Activated CD8-positive, alpha-beta memory T cell treated with anti-CD3 and anti-CD28 coated beads for 24 hours (primary cell): ENCODE measurements at places on chromosomes 1 and 21.

DNA sequence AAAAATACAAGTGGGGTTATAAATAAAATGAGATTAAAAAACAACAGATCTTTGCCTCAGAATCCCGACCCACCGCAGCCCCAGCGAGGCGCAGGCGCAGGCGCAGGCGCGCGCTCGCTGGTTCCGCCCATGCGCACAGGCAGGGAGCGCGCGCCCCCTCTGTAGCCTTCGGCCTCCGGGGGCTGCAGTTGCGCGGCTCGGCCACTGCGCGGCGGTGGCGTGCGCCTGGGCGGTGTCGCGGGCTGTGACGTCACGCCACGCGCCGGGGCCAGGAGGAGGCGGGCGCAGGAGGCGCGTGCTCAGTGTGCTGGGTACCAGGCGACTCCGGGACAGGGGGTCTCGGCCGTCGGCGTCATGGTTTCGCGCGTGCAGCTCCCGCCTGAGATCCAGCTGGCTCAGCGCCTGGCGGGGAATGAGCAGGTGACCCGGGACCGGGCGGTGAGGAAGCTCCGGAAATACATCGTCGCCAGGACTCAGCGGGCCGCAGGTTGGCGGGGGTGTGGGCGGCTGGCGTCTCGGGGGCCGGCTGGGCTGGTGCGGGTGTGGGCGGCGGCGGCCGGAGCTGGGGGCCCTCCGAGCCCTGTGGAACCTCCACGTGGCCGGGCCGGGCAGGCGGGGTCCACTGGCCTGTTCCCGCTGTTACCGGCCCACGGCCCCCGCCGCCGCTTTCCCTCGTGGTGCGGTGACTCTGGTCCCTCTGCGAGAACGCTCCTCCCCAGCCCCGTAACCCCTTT is at the start of gene RRP1:
RRP1 (plus strand) TSS at position 302 of the 734 bp plus-strand sequence; CDS start at position 355, 53 bp downstream.
- DNase-seq, result peak; percentile 99

DNA sequence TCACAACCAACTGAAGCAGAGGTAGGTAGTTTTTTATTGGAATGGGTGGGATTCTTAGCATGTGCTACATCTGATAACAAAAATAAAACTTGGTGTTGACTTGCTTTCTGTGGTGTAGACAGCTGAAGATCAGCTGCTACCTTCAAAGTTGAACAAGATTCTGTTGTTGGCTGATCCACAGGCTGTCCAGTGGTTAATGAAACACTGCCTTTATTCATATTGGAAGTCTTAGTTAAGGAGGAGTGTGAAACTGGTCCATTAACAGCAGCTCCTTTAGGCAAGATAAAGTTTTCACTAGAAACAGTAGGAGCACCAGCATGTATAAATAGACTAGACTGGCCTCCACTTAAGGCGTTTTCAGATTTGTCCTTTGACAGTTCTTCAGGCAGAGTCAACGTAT is 81.1 kb downstream of the ZNF644 start:
- DNase-seq, result no peak

DNA sequence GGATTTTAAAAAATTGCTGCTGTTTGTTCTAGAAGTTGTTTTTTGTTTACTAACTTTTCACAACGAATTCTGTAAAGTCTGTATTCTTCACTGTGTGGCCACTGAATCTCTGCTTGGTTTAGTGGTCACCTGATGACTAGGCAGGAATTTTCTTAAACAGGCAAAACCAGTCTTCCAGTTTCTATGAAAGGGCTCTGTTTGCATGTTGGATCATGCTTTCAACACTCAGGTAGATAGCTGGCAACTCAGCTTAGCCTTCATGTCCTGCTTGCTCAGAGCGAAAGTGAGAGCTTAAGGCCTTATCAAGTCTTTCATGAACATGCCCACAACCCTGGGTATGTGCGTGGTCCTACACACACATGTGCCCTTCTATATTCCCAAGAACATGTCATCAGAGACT is 52.4 kb upstream of the CCDC190 start:
- no peak for DNase-seq

- DNase-seq, result no peak
These were observed 92.7 kb downstream of the SUSD4 start for GRCh38 chr1:223271085-223271781.

DNA sequence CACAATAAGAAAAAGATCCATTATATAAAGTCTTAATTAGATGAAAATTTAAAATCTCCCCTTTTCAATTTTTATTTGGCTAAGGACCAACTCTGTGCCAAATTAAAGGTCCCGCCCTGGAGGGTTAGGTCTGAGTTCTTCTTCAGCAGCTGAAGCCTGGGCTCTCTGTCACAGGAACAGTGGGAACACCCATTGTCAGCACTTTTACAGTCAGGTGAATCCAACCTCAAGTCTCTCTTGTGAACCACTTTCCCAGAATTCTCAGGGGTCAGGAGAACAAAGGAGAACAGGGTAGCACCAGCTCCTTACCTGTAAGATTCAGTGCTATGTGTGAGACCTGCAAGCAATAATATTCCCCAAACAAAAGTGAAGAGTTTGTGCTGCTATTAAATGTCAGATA is 25.1 kb upstream of the HJV start:
- no peak for DNase-seq

- peak; percentile 61 for DNase-seq
These were observed 21.2 kb downstream of the OVGP1 start for GRCh38 chr1:111406321-111406768.

GRCh38 chr21:37560385-37560784 is 193.8 kb downstream of the DYRK1A start:
- DNase-seq, result no peak

DNA sequence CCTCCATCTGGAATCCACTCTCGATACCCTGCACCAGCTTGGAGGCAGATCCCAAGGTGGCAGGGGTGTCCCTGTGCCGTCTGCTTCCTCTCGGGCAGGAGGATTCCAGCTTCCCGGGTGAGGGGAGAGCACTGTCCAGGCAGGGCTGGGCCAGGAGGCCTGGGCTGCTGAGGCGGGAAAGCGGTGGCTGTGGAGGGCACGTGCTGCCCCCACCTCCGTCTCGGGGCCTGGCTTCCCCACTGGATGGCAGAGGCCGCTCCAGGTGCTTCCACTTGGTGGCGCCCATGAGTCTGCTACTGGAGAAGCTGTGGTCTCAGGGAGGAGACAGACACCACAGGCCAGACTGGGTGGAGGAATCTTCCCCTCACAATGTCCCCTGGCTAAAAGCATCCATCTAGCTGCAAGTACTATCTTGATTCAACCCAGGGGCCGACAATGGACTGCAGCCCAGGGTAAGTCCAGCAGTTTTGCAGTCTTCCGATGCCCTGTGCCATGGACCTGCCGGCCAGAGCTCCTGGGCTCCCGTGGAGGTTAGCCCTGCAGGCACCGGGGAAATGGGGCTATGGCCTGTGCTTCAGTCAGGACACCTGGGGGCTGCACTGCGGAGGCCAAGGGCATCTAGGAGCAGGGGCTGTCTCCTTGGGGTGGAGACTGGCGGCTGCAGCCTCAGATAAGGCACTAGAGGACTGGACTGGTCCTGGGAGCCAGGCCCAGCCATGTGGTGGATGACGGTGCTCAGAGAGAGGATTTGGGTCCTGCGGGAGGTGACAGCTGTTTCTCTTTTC is 41.3 kb upstream of the EIF4G3 start:
- DNase-seq, result peak; percentile 67

GRCh38 chr1:24874611-24875234 is 55.4 kb downstream of the RUNX3 start:
- no peak for DNase-seq

DNA sequence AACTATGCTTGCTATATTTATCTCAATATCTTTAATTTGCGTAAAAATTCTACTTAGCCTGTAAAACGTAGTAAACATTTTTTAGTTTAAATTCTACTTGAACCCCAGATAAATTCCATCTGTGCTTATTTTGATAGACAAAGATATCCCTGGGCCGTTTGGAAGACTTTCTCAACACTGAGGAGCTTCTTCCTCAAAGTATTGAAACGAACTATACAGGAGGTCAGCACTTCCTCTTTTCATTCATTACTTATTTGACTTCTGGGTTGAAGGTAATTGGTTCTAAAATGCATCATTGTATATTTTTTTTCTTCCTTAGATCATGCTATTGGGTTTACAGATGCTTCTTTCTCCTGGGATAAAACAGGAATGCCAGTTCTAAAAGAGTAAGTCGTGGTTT is 74.7 kb downstream of the HSPA13 start:
- DNase-seq, result no peak

- DNase-seq, result no peak
These were observed 134.5 kb upstream of the LYPLAL1 start for GRCh38 chr1:219039017-219039681.

- DNase-seq, result no peak
These were observed 10.6 kb upstream of the GADD45A start for GRCh38 chr1:67674260-67675011.

GRCh38 chr1:209134001-209134400 is 449.5 kb upstream of the CAMK1G start:
- no peak for DNase-seq

DNA sequence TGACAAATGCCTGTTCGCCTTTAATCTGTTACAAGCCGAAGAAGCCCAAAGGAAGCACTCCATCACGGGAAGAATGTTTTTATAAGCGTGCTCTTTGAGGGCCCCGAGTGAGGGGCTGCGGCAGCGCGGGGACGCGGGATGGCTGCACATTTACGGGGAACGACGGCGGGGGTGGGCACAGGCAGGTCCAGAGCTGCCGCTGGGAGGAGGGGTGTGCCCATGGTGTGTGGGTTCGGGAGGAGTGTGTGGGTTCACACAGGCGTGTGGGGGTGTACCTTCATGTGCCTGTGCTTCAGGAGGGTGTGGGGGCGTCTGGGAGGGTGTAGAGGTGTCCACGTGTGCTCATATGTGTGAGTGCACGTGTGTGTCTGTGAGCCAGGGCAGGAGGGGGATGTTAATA is 155.9 kb upstream of the ZC3H12A start:
- DNase-seq, result no peak

- no peak for DNase-seq
These were observed 14.3 kb upstream of the GPR157 start for GRCh38 chr1:9143250-9143649.

DNA sequence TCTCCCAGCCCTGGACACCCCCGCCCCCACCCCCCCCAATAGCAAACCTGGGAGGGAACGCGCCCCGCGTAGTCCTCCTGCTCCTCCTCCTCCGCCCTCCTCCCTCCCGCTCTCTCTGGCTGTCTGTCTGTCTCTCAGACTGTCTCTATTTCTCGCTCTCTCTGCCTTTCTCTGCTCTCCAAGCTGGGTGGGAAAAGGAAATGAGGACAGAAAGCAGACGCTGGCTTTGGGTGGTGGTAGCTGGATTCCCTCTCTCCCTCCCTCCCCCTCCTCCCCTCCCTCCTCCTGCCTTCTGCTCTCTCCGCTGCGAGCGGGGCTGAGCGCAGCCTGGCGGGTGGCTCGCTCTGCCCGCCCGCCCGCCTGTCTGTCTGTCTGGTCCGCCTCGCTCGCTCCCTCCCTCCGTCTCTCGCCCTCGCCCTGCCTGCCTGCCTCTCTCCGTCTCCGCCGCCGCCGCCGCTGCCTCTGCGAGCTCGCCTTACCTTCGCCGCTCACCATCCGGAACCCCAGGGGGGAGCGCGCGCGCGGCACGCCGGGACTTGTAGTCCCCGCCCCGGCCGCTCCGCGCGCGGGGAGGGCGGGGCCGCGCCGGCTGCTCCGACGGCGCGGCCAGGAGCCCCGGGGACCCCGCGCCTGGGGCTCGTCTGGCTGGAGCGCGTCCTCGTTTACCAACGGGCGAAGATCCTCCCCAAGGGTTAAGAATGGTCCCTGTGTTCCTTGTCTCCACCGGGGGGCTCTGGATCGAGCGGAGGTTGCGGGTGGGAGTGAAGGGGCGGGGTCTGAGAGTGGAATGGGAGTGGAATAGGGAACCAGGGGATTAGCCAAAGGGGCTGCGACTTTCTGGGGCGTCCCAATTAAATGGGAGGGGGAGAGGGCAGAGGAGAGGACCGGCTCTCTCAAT is at the start of gene AHDC1:
AHDC1 (minus strand) TSS at position 464 of the 898 bp plus-strand sequence. CDS start 52,029 bp downstream, outside the sequence.
- DNase-seq, result peak; percentile 95

GRCh38 chr1:26545969-26546323 is 16.4 kb downstream of the RPS6KA1 start:
- no peak for DNase-seq

DNA sequence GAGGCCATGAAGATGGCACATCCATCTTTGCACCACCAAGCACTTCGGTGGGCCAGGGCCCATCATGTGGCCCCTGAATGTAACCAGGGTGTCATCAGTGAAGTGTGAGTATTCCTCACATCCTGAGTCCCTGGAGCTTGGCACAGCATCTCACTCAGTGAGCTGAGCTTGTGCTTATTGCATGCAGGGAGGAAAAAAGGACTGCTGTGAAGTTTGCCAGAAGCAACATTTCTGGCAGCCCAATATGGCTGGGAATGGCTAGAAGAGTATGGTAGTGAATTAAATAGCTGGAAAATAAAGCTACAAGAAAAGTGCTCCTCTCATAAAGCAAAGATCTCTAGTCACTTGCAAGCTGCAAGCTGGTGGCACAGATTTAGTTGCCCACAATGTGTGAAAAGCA is 109.3 kb downstream of the TNFSF18 start:
- no peak for DNase-seq

DNA sequence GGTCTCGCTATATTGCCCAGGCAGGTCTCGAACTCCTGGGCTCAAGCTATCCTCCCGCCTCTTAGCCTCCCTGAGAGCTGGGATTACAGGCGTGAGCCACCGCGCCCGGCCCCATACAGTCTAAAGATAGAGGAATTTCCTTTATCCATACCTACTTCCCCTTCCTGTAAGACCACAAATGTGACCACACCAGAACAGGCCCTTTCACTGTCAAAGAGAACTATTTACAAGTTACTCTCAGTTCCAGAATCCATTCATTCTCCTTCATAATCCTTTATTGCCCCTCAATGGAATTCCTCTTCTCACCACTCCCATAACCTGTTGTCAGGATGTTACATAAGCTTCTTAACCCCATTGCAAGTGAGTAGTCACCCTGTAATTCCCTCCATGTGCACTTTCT is 26.3 kb upstream of the SLC5A9 start:
- no peak for DNase-seq

DNA sequence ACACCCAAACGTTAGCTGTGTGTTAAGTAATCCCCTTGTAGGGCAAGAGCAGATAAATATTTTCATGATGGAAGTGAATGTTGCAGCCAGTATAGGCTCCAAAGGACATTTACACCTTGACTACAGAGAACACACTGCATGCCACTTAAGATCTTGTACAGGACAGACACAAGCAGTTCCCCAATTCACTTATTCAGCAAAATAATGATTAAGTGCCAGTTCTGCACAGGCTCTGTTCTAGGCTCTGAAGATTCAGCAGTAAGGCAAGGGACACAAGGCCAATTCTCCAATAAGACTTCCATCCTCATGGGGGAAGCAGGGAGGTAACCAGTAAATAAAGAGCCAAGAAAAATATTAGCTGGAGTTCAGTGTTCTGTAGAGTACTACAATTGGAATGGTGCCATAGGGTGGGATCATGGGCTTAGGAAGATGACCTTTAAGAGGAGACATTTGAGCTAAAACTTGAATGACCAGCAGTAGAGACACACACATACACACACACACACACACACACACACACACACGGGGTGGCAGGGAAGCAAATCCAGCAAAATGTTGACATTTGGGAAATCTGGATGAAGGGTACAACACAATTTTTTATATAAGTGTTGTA is 199.9 kb upstream of the JUN start:
- DNase-seq, result no peak

DNA sequence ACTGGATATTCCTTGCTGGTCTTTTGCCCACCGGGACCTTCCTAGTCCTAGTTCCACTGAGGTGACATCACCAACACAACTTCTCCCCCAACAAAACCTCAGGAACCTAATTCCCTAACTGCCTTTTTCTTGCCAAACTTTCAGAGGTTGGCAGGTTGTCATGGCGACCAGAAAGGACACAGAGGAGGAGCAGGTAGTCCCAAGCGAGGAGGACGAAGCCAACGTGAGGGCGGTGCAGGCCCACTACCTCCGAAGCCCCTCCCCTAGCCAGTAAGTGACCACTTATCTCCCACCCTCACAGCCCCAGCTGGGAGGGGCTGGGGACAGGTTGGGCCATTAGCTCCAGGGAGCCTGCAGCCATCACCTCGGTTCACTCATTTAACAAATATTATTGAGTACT is 815 bp downstream of the STYXL2 start:
- no peak for DNase-seq
